ENCODE measurements at places on chromosomes 3 and 15. TPM values are rescaled to one million over a fixed set of nuclear protein-coding genes. Genes with fewer than 3 reads are reported as not detected.

DNA sequence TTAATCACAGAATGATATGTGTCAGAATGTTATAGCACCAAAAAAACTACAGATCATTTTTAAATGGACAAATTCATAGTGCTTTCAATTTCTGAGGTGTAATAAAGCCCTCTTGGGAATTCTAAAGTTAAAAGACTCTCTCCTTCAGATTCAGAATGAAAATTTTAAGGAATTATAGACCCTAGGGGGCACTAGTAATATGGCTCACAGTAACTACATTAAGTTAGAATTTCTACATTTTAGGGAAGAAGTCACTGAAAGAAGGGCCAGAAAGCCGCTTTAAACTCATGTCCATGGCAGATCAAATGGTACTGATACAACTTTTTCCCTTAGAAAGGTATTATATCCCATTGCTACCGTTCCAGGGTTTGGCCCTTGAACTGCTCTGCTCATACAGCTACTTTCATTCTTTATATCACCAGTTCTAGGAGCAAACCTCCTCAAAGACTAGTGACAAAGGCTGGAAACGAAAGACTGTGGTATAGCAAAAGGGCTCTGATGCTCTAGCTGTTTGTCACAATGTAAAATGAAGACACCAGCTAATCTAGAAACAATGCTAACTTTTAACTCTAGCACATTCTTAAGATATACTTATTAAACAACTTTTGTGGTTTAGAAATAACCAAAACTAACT lies 18.1 kb downstream of the DAZL start:
- no peak for DNase-seq
- no peak overlapping the region for H3K4me3 ChIP-seq
- H3K27ac ChIP-seq, result no peak overlapping the region
- no peaks in the 10 kb centered on the region for H3K36me3 ChIP-seq

- no peak overlapping the region for H3K27ac ChIP-seq
- no peak for DNase-seq
- no peaks in the 10 kb centered on the region for H3K36me3 ChIP-seq
- H3K4me1 ChIP-seq, result peaks cover 16% of the 10 kb centered on the region
- no peak overlapping the region for H3K4me3 ChIP-seq
Measured at GRCh38 chr3:45120359-45121158, 25.6 kb downstream of the CDCP1 start.

Gene RASL12
- 0.09 TPM for total RNA-seq

DNA sequence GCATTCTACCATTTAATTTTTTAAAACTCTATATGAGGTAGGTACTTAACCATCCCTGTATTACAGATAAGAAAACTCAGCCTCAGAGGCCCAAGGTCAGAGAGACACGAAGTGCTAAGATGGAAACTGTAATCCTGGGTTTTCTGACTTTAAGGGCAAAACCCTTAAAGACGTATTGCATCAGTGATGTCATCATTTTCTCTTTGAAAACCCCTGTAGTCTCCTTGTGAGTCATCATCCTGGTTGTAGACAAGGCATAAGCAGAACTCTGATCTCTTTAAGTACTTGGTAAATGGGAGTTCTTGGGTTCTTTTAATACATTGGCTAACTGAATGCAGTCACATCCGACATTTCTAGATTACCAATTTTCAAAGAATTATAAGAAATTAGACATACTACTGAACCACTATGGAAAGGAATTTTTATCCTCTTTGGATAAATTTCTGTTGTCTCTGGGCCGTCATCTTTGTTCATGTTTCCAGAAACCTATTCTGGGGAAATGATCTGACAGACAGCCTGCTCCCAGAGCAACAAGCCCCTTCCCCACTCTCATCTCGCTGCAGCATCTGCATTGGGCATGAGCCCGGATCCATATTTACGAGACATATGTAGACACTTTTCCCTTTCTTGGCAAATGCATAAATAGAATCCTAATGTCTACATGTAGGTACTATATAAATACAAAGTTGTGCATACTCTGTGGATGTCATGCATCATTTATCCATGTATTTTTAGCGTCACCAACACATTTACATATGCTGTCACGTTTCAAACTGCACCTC lies 48.7 kb upstream of the MDFIC2 start:
- H3K27me3 ChIP-seq, result no peaks in the 10 kb centered on the region
- H3K4me3 ChIP-seq, result no peak overlapping the region
- H3K36me3 ChIP-seq, result no peaks in the 10 kb centered on the region
- H3K4me1 ChIP-seq, result no peaks in the 10 kb centered on the region

DNA sequence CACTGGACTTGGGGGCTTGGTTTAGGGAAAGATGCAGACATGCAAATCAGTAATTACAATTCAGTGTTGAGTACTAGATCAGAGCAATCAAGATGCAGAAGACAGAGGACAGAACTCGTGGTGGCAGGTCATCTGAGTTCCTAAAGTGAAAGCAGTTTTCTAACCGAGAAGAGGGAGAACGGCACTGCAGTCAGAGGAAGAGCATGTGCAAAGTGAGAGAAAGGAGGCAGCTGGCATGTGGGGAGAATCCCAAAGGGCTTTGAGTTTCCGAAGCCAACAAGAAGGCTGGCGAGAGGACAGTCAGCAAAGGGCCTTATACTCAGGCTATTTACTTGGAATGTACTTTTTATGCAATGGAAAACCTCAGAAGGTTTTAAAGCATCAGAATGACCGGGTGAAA lies 87.0 kb downstream of the ANP32A start:
- no peak overlapping the region for H3K4me3 ChIP-seq
- no peaks in the 10 kb centered on the region for H3K4me1 ChIP-seq
- no peaks in the 10 kb centered on the region for H3K36me3 ChIP-seq
- no peak overlapping the region for H3K27ac ChIP-seq
- no peaks in the 10 kb centered on the region for H3K27me3 ChIP-seq

Gene SLC33A1
- total RNA-seq, result 33.1 TPM
